DMS153 (cell line): ENCODE measurements at places on chromosomes 16 and 17.

- peak; percentile 51 for DNase-seq
These were observed 115.4 kb upstream of the CDC42EP4 start for GRCh38 chr17:73427198-73427597.

- no peak for DNase-seq
These were observed 467.8 kb downstream of the MAF start for GRCh38 chr16:79132701-79133100.

- DNase-seq: no peak
These were observed 67.1 kb downstream of the CYLD start for GRCh38 chr16:50808929-50809538.

DNA sequence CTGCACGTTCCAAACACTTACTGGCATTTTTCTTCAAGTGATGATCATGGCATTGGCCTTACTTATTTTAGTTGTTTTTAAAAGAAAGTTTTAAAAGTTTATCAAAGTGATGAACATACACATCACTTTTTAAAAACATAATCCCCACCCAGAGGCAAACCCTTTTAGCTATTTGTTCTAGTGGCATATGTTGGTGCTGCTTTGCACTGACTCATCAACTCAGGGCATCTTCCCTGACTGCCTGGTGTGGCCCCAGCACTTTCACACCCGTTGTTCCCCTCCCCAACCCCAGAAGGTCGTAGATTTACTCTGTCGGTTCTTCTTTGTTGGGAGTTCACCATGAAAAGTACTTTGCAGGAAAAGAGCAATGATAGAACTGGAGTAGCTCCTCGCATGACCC lies 161.3 kb downstream of the RPTOR start:
- DNase-seq: no peak

DNA sequence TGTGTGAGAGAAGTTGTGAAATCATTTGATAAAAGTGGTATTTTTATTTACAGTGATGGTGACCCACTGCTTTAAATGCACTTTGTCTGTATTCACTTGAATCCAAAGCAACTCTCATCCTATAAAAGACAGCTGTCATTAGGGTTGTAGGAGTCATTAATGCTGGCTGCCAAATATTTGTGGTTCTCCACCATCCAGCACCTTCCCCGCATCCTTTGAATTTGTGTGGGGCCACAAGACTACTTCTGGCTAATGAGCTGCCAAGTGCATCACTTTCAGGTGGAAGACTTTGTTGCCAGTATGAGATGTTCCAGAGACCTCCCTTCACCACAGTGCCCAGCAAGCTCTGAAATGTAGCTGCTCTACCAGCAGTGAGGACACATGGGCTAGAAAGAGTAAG lies 43.4 kb downstream of the CMTM3 start:
- DNase-seq: no peak

DNA sequence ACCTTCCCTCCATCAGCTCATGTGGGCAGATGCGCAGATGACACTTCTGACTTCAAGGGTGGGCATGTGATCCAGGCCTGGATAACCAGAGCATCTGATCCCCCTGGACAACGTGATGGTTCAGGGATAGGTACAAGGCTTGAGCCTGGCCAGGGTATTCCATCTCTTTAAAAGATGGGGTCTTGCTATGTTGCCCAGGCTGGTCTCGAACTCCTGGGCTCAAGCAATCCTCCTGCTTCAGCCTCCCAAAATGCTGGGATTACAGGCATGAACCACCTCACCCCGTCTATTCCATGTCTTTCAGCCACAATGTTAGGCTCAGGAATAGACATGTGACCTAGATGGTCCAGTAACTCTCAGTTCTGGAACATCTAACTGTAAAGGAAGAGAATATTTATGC lies 20.8 kb downstream of the CRYM start:
- DNase-seq: no peak

DNA sequence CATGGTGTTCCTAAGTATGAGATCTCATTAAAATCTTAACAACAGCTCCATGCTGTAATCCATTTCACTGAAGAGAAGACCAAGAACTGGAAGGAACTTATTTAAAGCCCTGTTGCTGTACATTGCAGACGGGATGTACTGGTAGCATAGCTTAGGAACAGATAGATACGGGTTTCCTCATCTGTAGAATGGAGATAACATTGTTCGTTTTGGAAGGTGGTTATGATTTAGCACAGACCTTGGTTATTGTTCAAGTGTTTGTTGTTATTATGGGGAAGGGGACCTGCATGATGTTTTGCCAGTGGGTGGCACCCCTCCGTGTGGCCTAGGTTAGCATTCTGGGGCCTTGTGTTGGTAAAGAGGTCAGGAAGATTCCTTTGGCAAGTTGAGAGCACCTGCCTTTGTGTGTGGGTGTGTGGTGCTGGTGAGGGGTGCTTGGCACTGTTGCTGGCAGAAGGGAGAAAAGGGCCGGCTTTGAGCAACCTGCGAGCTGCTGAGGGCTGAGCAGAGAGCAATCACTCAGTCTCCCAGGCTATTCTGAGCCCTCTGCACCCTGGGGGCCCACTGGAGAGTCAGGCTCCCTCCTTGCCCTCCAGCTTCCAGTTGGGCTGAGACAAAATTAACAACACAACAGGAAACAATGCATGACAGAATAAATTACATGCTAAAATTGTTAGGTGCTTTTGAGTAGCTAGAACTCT lies 2.3 kb downstream of the TAOK2 start:
- no peak for DNase-seq

DNA sequence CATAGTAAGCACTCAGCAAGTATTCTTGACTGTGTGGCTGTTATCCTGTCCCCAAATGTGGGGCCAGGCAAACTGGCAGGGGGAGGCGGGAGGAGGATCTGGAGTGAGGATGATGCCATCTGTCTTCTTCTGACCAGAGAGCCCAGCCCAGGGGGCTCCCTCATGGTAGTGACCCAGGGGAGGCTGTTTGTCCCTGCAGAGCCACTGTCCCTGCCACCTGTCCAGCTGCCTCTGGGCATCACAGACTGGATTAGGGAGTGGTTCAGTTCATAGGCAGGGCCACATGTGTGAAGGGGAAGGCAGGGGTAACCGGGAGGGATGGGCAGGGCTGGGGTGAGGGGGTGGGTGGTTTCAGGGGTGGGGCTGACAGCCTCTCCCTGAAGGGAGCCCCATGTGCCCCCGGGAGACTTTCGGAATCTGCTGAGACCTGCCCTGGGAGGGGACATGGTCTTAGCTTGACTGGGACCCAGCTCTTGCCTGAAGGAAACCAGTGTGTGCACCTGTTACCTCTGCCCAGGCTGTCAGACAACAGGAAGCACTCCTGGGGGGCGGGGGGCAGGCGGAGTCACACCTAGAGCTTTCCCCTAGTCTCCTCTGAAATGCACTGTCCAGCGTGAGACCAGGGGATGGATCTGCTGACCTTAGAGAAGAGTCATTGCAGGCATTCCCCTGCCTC lies 15.2 kb downstream of the ARHGAP23 start:
- DNase-seq: no peak

GRCh38 chr17:44769230-44769629 lies 10.4 kb downstream of the ADAM11 start:
- no peak for DNase-seq

- DNase-seq: no peak
These were observed 290.4 kb downstream of the MAP2K6 start for GRCh38 chr17:69704935-69705334.
